T-helper 17 cell (primary cell): ENCODE measurements at places on chromosomes 16 and 17.

GRCh38 chr17:19725486-19725885 lies 9.1 kb upstream of the SLC47A2 start:
- no peak for DNase-seq

- DNase-seq, result no peak
These were observed 23.0 kb downstream of the SKAP1 start for GRCh38 chr17:48406936-48407567.

DNA sequence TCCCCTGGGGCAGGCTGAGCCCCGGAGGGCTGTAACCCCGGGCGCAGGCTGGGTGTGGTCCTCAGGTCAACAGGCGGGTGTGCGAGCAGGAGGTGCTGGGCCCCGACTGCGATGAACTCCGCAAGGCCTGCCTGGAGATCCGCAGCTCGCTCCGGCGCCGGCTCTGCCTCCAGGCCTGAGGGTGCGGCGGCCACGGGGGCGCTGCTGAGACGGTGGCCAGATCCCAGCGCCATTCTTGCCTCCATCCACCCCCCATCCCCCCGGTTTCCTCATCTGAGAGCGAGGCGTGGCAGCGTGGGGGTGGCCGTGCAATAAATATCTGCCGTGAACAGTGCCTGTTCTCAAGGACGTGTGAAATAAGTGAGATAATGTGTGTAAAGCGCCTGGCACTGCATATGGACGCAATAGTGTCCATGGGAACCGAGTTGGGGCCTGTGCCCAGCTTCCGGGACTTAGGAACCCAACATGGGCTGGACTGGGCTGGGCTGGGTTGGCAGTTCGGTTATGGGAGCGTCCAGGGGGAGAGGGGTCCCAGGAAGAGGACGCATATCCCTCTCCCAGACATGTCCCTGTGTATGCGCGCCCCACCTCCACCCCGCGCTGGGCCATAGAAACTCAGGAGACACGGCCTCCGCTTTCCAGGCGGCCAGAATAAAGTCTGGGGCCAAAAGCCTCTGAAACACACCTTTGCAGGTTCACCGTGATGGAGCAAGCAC lies 15.0 kb downstream of the ZNF213 start:
- no peak for DNase-seq

DNA sequence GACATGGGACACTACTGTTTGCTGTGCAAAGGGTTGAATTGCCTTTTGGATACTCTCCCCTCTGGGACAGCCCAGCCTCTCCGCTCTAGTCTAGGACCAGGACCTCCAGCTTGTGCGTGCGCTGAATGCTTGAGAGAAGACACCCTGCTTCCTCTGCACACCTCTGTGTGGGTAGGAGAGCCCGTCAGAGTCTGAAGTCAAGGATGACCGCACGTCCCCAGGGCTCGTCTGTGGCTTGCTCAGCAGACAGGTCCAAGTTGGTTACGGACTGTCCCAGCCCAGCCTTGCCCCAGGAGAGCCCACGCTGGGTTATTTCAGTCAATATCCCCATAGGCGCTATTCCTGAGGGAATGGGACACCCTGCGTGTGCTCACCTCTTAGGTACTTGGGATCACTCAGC lies 3.7 kb downstream of the C16orf89 start:
- DNase-seq, result no peak

GRCh38 chr16:26281381-26282110 lies 589.8 kb downstream of the HS3ST4 start:
- no peak for DNase-seq

DNA sequence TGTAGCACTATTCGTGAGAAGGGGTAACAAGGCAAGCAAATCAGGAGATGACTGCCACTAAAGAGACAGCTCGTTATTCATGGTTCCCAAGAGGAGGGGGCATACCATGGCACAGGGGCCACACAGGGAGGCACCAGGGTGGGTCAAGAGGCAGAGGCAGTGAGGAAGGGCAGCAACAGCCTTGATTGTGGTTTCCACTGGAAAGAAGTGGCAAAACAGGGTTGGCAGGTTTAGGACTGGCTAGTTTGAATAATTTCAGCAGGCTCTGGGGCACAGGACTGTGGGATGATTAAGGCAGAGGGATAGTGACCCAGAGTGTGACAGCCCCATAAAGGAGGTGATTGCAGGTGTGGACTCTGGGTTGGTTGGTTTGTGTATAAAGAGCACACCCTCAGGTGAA lies 188.9 kb downstream of the CBLN1 start:
- DNase-seq, result no peak

GRCh38 chr17:50560185-50560824 lies at the start of gene CACNA1G:
TSS of gene CACNA1G (plus strand) at chr17:50560715. CDS start at chr17:50561460, 745 bp downstream.
- DNase-seq, result peak; percentile 83
